ENCODE measurements at places on chromosomes 6 and 20.
A peak's percentile ranks its signal among the peaks of the same experiment; 100 is the strongest.

- DNase-seq: no peak
Observed at GRCh38 chr6:3776881-3777507, 25.5 kb upstream of the PXDC1 start.

- peak; percentile 42 for DNase-seq
Observed at GRCh38 chr6:33344701-33345697, 27.5 kb upstream of the ZBTB22 start.

DNA sequence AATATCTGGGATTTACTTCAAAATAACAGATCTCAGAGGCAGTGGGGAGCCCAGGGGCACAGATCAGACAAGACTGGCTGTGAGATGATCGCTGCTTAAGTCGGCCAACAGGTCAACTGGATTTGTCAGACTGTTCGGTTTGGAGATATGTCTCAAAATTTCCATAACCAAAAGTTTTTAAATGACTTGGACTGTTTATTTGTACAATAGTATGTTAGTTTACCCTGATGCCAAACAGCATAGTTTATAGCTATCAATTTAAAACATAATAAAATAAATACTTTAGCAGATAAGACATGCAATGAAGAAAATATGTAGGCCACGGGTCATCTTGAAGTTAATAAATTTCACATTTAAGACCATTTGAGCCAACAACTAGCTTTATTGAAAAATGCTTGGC, 126.7 kb downstream of the IRF4 start:
- DNase-seq: no peak

DNA sequence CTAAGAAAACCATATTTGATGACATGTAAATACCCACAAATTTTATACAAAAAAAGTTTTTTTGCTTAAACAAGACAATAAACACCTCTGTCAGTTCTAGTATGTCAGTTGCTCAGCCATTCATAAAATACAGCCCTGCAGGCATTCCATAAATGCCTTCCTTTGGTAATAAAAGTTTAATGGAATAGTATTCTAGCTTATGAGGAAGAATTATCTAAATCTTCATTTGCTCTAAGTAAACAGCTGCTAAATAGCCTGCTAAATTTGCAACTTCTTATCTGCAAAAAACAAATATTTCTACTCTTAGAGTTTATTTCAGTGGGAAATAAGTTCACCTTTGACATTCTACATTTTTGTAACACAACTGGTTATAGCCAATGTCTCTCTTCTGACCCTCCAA, 108.8 kb downstream of the SMLR1 start:
- DNase-seq: no peak

DNA sequence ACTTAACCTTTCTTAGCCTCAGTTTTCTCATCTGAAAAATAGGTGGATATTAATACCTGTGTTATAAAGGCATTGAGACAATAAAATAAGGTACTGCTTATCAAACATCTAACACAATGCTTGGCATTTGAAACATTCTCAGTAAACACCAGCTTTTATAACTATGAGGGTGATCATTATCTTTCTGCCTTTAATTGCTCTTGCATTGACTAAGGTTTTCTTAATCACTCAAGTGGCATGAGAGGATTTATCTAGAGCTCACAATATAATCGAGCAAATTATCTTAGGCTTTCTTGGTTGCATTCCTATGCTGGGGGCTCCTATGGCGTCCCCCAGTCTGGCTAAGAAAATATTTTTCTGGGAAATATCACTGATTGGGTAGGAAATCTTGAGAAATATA, 716.4 kb upstream of the MARCKS start:
- no peak for DNase-seq

DNA sequence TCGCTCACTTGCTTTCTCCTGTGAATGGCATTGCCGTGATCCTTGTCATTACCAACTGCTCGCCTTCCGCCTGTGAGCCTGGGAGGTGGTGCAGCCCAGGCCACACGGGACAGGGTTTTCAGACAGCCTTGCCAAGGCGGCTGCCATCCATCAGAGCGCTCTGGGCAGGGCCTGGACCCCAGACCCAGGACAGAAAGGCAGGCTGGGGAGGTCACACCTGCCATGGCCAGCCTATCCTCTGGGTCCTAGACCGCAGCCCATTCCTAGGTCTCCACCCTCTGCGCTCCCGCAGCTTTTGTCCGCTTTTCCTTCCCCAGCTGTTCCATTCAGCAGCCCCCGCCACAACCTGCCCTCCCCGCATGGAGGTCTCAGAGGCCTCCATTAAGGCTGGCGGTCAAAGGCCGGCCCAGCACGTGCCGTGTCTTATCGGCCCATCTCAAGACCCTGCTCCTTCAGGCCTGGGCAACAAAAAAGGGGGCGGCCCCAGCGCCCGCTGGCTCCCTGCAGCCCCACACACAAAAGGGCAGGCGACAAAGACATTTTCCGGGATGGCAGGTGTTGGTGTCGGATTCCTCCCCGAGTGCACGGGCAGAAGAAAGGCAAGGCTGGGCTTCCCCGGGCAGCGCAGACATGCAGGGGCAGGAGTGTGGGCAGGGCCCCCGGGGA, 28.1 kb downstream of the INSM1 start:
- DNase-seq: no peak

DNA sequence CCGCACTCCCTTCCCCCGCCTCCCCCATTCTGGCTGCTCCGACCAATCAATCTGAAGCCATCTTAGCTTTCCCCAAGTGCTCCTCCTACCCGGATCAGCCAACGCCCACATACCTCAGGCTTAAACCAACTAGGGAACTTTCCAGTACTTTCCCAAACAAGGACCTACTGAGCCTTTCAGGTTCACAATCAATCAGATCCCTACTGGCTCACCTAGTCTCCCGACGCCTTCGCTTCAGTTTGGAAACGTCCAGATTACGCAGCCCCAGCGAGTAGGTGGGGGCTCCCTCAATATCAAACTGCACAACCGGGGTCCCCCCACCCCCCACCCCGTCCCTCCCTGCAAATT, 432 bp downstream of the HSPA1L start:
- peak; percentile 91 for DNase-seq

GRCh38 chr20:47334022-47334551, 22.4 kb downstream of the ZMYND8 start:
- DNase-seq: no peak

- DNase-seq: no peak
Observed at GRCh38 chr20:36732456-36732855, 13.4 kb downstream of the NDRG3 start.

DNA sequence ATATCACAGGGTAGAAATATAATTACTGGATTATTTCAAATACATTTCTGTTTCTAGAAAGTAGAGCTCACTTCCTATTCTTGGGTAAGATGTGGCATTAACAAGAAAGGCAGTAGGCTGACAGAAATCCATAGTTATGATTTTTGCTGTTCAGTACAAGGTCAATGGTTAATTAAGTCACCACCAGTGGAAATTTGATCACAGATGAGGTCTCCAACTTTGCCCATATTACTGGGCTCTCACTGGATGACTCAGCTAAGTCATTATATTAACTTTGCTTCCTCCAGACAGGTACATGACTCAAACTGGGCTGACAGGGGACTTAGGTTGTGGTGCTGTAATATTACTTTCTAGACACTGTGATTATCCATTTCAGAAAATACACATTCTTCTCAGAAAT, 212.4 kb downstream of the GRIK2 start:
- DNase-seq: no peak

GRCh38 chr6:159655409-159655988, 37.5 kb downstream of the SOD2 start:
- DNase-seq: no peak

- no peak for DNase-seq
Observed at GRCh38 chr20:22827916-22828315, 207.2 kb upstream of the SSTR4 start.

- DNase-seq: no peak
Observed at GRCh38 chr6:109428889-109429477, 11.4 kb downstream of the PPIL6 start.

DNA sequence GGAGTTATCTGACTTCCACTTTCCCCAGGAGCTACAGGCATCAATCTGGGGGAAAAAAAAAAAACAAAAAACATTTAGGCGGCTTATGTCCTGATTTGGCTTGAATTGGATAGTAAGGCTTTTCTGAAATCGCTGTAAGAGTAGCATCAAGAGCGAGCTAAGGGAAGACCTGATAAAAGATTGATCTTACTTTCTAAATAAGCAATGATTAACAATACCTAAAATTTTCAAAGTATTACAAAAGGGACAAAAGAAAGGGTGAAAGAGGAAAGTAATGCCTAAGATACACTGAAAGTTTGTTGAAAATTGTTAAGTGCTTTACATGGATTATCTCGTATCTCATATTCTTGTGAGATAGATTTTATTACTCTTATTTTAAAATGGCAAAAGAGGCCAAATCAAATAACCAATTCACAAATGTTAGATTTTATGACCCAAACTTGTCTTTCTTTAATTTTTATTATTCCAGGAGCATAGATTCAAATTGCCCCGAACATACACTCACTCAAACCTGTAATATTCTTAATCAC, 106.4 kb upstream of the PRSS16 start:
- DNase-seq: no peak

GRCh38 chr20:64065974-64066343, 3.0 kb downstream of the TCEA2 start:
- DNase-seq: no peak

DNA sequence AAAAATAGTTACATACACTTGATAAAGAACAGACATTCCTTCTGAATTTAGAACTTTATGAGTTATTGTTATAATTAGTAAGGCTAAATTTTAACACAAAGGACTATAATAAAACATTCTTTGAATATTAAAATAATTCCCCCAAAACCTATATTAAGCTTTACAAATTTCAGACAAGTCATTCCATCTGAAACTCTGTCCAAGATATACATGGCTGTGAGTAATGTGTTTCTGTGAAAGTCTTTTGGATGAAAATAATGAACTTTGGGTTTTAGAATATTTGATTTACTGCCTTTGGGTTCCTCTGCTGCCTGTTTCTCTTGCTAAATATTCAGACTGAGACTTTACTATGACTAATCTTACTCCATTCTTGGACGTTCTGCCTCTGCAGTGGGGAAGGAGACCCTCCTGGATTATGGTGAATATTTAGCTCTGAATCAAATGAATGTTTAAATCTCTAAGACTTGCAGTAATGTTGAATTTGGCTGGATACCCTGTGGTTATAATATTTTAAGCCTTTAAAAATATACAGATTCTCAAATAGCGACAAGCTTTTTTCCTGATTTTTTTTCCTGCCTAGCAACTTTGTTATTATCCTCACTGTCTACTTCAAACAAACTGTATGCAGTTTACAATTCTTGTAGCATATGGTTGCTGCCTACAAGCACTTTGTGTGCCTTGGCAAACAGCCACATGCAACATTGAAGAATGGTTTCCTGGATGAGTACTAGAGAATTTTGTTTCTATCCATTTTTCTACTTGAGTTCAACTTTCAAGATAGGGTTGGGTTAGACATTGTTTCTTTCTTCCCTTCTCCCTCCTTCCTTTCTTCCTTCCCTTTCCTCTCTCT, 51.4 kb downstream of the TXLNB start:
- no peak for DNase-seq

DNA sequence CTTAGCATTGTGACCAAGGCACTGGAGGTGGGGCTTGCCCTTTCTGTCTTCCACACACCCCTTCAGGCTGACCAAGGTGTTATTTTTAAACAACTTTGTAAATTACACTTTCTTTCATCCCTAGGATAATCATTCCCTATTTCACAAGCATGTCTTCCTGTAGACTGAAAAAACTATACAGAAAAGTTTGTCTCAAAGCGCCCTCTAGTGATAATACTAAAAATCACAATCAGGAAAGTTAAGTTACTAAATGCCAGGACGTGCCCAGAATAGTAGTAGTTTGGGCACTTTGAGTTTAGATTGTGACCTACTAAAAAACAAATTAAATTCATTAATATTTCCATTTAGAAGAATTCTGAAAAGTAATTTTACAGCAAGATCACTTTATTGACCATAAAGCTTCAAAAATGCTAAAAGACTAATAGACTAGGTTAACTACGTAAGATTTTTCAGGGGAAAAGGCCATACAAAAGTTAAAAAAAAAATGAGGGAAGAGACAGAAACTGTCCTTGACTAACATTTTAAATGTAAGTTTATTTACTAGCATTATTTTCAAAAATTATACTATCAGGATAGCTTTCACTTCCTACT, 123.3 kb upstream of the DUSP22 start:
- DNase-seq: peak; percentile 21

DNA sequence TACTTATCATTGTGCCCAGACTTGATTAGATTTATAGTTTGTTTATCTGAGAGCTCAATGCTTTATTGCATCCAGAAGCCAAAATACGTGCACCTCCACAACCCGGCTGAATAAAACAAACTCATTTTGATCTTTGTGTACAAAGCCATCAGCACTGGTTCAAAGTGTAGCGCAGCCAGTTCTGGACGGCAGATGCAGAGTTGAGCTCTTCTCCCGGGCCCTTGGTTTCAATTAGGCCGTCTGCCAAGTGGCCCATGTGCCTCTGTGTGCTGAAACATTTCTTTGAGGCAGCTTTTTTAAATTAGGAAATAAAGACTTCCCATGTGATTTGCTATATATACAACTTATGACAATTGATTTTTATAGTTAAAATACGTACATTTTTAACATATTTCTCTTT, 96.2 kb upstream of the RSPO3 start:
- peak; percentile 38 for DNase-seq

DNA sequence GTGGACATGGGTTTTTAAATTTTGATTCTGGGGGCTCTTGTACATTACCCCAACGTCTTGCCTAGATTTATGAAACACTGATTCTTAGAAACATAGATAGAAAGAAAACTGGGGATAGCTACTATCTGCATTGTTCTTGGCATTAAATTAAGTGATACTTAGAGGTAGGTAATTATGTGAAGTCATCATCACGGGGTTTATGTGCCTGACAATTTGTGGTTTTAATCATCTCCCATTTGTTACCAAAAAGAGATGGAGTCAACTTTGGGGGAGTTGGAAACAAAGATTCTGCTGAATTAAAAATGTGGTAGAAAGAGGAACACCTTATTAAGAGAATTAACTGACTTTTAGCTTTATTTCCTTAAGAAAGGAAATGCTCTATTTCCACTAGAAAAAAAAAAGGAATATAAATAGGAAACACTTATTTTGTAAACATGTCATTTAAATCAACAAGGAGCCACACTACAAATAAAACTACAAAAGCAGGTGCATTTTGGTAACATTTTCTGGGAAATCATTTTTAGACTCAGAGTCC, 5.6 kb downstream of the TNFAIP3 start:
- no peak for DNase-seq

- no peak for DNase-seq
Observed at GRCh38 chr6:113649880-113650609, 207.1 kb upstream of the MARCKS start.

DNA sequence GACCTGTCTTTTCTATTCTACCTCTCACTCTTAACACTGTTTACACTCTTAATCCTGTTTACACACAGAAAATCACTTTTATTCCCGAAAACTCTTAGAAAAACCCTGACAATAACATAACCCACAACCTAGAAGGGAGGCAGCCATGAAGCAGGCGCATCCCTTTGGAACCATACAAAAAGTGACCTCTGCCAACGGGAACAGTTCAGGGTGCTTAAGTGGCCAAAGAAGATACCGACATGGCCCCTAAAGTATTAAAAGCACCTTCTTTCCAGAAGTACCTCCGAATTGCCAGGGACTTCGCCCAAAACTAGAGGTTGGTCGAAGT, 490 bp downstream of the MMUT start:
- DNase-seq: no peak

GRCh38 chr6:106102967-106103727, 17.0 kb downstream of the PRDM1 start:
- DNase-seq: no peak

GRCh38 chr6:36387440-36388303, at the start of gene ETV7:
TSS of gene ETV7 (minus strand) at chr6:36387669. CDS start at chr6:36387541, 128 bp downstream.
- DNase-seq: no peak

GRCh38 chr6:42460883-42461282, 9.2 kb upstream of the TRERF1 start:
- DNase-seq: no peak

GRCh38 chr6:165298402-165298801, 11.0 kb downstream of the C6orf118 start:
- DNase-seq: peak; percentile 42

- peak; percentile 37 for DNase-seq
Observed at GRCh38 chr20:57270204-57270984, 4.0 kb upstream of the BMP7 start.

All from spinal cord (tissue), 10 donors.